ENCODE measurements at places on chromosomes 12 and 14.
A peak's percentile ranks its signal among the peaks of the same experiment; 100 is the strongest.

DNA sequence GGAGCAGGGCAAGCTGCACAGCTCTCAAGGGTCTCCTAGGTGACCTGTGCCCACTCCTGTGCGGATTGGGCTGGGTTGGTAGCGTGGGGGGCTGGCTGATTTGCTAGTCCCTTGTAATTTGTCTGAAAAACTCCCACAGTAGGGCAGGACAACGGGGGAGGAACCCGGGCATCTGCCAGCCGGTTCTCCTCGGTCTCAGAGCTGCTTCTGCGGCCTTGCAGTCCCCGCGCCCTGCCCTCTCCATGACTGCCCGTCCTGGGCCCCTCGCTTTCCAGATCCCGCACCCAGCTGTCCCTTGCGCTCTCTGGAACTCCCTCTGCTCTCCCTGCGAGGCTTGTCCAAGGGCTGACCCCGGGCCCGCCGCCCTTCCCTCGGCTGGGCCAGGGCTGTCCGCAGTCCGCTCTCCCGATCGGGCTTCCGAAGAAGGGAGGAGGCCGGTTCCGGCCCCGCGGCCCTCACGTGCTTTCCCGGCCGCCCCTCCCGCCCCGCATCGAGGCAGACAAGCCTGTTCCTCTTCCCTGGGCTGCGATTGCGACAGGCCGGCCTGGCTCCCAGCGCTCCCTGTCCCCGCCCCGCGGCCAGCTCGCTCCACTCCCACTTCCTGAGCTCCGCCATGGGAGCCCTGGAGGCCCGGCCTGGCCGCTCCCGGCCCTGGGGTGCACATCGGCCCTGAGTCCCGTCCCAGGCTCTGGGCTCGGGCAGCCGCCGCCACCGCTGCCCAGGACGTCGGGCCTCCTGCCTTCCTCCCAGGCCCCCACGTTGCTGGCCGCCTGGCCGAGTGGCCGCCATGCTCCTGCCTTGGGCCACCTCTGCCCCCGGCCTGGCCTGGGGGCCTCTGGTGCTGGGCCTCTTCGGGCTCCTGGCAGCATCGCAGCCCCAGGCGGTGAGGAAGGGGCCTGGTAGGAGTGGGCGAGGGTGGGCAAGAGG is at the start of gene LTBR:
LTBR (plus strand) TSS at position 591 of the 927 bp plus-strand sequence; CDS start at position 788, 197 bp downstream.
- no peaks in the 10 kb centered on the region for H3K36me3 ChIP-seq
- no peaks in the 10 kb centered on the region for H3K4me1 ChIP-seq
- no peak for DNase-seq
- H3K4me3 ChIP-seq: no peak within 1 kb of the TSS
- H3K27ac ChIP-seq: no peak within 1 kb of the TSS

DNA sequence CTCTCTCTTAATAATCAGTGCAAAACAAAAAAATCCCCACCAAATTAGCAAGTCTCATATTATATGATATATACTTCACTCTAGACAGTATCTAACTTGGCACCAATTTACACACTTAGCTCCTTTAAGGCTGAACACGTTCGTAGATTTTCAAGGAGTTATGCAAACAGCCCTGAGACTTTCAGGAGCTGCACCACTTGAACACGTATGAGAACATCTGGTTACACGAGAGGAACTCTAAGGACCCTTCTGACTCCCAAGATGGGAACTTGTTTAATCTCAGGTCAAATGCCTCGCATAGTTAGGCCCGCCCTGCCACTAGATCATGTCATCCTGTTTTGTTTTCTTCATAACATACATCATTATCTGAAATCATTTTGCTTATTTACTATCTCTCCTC is 10.0 kb downstream of the SPRING1 start:
- H3K4me1 ChIP-seq: peaks cover 4% of the 10 kb centered on the region
- no peaks in the 10 kb centered on the region for H3K27me3 ChIP-seq
- H3K4me3 ChIP-seq: no peak overlapping the region

- H3K4me3 ChIP-seq: peak overlapping the region; percentile 18
- H3K4me1 ChIP-seq: peaks cover 47% of the 10 kb centered on the region
- DNase-seq: peak; percentile 62
- peak overlapping the region; percentile 75 for H3K27ac ChIP-seq
- no peaks in the 10 kb centered on the region for H3K27me3 ChIP-seq
- H3K36me3 ChIP-seq: no peaks in the 10 kb centered on the region
Observed at GRCh38 chr14:35416108-35416750, 11.7 kb upstream of the NFKBIA start.

DNA sequence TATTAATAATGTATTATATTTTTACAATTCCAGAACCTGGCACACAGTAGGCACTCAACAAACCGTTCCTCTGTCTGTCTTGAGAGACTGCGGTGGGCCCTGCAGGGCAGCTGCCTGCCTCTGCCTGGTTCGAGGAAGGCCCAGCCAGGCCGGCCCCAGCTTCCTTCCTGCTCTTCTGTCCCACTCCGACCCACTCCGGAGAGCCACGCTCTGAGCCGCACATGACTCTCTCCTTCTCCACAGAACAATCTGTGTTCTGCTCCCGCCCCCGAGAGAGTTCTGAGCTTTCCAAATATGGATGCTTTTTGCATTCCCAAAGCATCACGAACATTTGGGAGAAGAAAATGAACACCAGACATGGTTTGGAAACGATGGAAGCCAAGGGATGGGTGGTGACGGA is 57.3 kb downstream of the TTC7B start:
- peaks cover 20% of the 10 kb centered on the region for H3K4me1 ChIP-seq
- H3K4me3 ChIP-seq: peak overlapping the region; percentile 70
- peaks cover 5% of the 10 kb centered on the region for H3K27me3 ChIP-seq
- peak overlapping the region; percentile 78 for H3K27ac ChIP-seq

DNA sequence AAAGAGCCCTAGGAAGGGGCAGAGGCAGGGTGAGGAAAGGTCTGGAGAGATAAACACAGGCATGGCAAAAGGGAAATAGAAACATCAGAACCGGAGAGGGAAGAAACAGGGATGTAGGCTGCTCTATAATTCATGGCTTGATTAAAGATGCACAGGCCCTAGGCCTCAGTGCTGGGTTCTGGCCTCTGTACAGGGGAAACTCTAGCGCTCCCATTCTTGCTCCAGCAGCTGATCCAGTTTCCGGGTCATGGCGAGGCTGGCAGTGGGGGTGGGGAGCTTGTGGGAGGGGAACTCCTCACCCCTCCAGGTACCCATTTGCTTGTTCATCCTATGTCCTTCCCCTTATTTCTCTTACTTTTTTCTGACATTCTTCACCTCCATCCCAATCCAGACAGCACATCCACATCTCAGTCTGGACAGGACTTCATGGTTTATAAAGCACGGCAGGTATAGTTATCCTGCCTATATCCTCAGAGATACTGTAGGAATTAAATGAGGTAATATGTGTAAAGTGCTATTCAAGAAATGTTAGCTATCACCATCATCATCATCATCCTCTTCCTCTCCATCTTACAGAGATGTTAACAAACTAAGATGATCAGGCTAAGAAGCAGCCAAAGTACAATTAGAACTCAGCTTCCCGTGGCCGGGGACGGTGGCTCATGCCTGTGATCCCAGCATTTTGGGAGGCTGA is 8.0 kb upstream of the GPR84 start:
- H3K27me3 ChIP-seq: peaks cover 11% of the 10 kb centered on the region
- no peak overlapping the region for H3K27ac ChIP-seq
- no peaks in the 10 kb centered on the region for H3K36me3 ChIP-seq
- DNase-seq: no peak

DNA sequence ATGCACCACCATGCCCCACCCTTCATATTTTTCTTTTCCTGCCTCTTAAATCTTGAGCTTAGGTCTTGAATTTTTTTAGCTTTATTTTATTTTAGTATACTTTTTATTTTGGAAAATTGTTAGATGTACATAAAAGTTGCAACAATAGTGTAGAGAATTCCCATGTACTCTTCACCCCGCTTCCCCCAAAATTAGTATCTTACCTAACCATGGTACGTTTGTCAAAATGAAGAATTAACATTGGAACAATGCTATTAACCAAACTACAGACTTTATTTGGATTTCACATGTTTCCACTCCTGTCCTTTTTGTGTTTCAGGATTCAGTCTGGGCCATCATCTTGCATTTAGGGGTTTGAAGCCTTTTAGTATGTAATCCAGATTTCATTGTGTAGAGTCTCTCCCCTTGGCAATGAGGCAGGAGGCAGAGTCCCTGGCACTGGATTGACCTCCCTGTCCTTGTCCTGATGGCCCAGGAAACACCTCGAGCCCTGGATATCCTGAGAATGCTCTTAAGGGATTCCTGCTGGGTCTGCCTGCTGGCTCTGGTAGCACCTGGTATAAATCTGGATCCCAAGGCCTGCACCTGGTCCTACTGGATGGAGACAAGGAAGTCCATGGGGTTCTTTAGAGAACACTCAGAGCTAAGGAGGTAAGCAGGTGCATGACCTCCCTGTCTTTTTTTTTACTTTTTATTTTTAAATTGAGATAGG is 19.9 kb upstream of the CTDSP2 start:
- H3K36me3 ChIP-seq: no peaks in the 10 kb centered on the region
- no peak overlapping the region for H3K4me3 ChIP-seq
- H3K4me1 ChIP-seq: peaks cover 8% of the 10 kb centered on the region
- H3K27ac ChIP-seq: no peak overlapping the region
- no peak for DNase-seq

- peaks cover 34% of the 10 kb centered on the region for H3K27me3 ChIP-seq
- no peaks in the 10 kb centered on the region for H3K36me3 ChIP-seq
- H3K4me3 ChIP-seq: no peak overlapping the region
- DNase-seq: peak; percentile 66
Observed at GRCh38 chr14:106318700-106319099, 792.3 kb downstream of the TMEM121 start.

- no peak overlapping the region for H3K4me3 ChIP-seq
- H3K4me1 ChIP-seq: peaks cover 8% of the 10 kb centered on the region
- no peaks in the 10 kb centered on the region for H3K27me3 ChIP-seq
Observed at GRCh38 chr14:97432586-97432985, 635.4 kb downstream of the VRK1 start.

DNA sequence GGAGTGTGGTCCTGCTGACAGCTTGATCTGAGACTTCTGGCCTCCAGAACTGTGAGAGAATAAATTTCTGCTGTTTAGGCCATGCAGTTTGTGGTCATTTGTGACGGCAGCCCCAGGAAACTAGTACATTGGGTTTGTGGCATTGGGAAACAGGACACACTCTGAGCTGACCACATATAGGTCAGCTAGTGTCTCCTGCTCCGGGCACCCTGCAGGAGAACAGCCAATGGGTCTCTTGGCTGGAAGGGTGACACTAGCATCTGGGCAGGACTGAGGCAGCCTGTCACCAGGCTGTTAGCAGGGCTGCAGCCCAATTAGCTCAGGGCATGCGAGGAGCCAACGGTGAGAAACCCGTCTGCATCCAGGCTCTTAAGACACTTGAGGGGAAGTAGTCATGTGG is 83.2 kb downstream of the PITPNM2 start:
- no peak overlapping the region for H3K4me3 ChIP-seq
- H3K27ac ChIP-seq: no peak overlapping the region
- no peaks in the 10 kb centered on the region for H3K27me3 ChIP-seq
- H3K4me1 ChIP-seq: peaks cover 15% of the 10 kb centered on the region
- no peak for DNase-seq

DNA sequence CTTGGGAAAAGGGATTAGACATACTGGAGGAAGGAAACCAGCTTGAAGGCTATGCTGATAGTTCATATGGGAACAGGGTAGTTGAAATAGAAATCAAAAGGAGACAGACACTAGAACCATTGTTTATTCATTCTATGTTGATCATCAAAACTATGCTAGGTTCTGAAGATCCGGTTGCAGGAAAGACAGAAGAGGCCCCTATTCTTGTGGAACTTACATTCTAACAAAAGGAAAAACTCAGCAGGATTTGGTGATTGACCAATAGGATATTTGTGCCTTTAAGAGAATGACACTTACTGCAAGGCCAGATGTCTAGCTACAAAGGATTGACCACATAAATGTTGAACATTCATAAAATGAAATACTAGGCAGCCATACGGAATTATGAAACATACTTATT is 179.2 kb downstream of the AKAP6 start:
- DNase-seq: no peak
- H3K4me1 ChIP-seq: no peaks in the 10 kb centered on the region
- no peaks in the 10 kb centered on the region for H3K27me3 ChIP-seq
- no peak overlapping the region for H3K27ac ChIP-seq
- no peaks in the 10 kb centered on the region for H3K36me3 ChIP-seq

DNA sequence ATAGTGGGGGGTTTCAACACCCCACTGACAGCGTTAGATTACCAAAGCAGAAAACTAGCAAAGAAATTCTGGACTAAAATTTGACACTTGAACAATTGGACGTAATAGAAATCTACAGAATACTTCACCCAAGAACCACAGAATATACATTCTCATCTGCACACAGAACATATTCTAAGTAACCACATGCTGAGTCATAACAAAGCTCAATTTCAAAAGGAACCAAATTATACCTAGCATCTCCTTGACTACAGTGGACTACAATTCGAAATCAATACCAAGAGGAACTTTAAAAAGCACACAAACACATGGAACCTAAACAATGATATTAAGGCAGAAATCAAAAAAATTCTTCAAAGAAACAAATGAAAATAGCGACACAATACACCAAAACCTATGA is 871.6 kb upstream of the MDGA2 start:
- H3K4me1 ChIP-seq: no peaks in the 10 kb centered on the region
- no peak overlapping the region for H3K4me3 ChIP-seq
- no peak for DNase-seq
- no peaks in the 10 kb centered on the region for H3K36me3 ChIP-seq

GRCh38 chr14:63902375-63902976 is 49.7 kb downstream of the SYNE2 start:
- no peaks in the 10 kb centered on the region for H3K27me3 ChIP-seq
- peaks cover 36% of the 10 kb centered on the region for H3K36me3 ChIP-seq
- peaks cover 33% of the 10 kb centered on the region for H3K4me1 ChIP-seq
- H3K27ac ChIP-seq: no peak overlapping the region
- H3K4me3 ChIP-seq: no peak overlapping the region

- no peak overlapping the region for H3K4me3 ChIP-seq
- no peaks in the 10 kb centered on the region for H3K36me3 ChIP-seq
- H3K4me1 ChIP-seq: peaks cover 20% of the 10 kb centered on the region
- H3K27me3 ChIP-seq: peaks cover 17% of the 10 kb centered on the region
- no peak overlapping the region for H3K27ac ChIP-seq
Observed at GRCh38 chr12:47744005-47744651, 14.6 kb downstream of the RAPGEF3 start.

- DNase-seq: peak; percentile 16
- H3K4me1 ChIP-seq: peaks cover 18% of the 10 kb centered on the region
- H3K27ac ChIP-seq: no peak within 1 kb of the TSS
- H3K4me3 ChIP-seq: peak within 1 kb of the TSS; percentile 69
- peaks cover 67% of the 10 kb centered on the region for H3K27me3 ChIP-seq
Observed at GRCh38 chr14:70188659-70189455, at the start of gene SLC8A3. Gene SLC8A3 (minus strand): TSS chr14:70188951. CDS start chr14:70168422, 20,529 bp downstream.

- H3K27ac ChIP-seq: no peak overlapping the region
- no peak overlapping the region for H3K4me3 ChIP-seq
- DNase-seq: no peak
- H3K4me1 ChIP-seq: no peaks in the 10 kb centered on the region
Observed at GRCh38 chr14:32578181-32578580, 249.1 kb downstream of the AKAP6 start.

- no peaks in the 10 kb centered on the region for H3K36me3 ChIP-seq
- no peak overlapping the region for H3K4me3 ChIP-seq
- peaks cover 51% of the 10 kb centered on the region for H3K4me1 ChIP-seq
- no peaks in the 10 kb centered on the region for H3K27me3 ChIP-seq
- H3K27ac ChIP-seq: no peak overlapping the region
Observed at GRCh38 chr14:73465823-73466532, 7.6 kb upstream of the NUMB start.

GRCh38 chr14:23023022-23023794 is 11.5 kb downstream of the PSMB5 start:
- peaks cover 33% of the 10 kb centered on the region for H3K36me3 ChIP-seq
- no peak for DNase-seq
- no peak overlapping the region for H3K4me3 ChIP-seq
- H3K27me3 ChIP-seq: no peaks in the 10 kb centered on the region

Data from activated CD4-positive, alpha-beta memory T cell treated with anti-CD3 and anti-CD28 coated beads, Interleukin-2, amount 10 ng/mL, durations not matched to agents 7 days and 5 days (primary cell).